ENCODE measurements at places on chromosomes 6 and 20.

DNA sequence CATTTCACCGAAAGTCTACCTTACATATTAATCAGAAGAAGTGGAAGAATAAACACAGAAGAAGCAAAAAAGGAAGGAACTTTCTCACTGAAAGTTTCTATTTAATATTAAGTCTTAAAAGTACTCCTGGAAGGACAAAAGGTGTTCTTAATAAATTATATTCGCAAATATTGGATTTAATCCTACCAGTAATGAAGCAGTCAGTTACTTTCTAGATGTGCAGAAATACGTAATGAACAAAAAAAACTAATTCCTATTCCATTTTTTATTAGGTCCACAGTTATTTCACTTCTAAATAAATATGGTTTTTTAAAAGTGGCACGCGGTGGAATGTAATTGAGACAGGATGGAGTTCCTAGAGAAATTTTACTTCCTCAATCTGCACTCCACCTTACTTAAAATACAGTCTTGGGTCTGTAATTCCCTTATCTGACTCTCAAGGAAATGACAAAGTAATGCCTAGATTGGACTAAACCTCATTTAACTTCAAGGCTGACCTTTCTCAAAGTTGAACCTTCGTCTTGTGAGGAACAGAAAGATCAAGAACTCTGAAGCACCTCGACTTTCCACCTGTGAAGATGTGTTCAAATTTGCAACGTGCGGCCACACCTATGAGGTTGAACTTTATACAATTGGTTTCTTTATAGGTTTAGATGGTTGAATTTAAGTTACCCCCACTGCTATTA is 1.1 kb upstream of the TRAM2 start:
- no peak for DNase-seq

GRCh38 chr20:37201827-37202162 is 22.4 kb upstream of the MROH8 start:
- DNase-seq: no peak

- DNase-seq: no peak
These were observed 101.8 kb downstream of the YTHDF1 start for GRCh38 chr20:63114006-63114692.

DNA sequence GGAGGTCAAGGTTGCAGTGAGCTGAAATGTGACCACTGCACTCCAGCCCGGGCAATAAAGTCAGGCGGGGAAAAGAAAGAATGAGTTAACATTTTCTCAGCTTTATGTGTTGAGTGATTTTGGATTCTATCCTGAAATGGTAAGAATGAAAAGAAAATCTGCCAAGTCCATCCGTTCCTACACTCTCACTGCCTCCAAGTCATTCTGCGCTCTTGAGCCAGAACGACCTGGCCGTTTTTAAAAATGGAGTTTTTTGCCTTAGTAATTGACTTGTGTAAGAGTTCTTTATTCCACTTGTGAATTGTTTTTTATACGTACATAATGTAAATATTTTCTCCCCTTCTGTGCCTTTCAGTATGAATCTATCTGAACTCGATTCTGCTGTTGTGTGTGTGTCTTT is 28.7 kb downstream of the DNAJC5 start:
- no peak for DNase-seq

- DNase-seq: no peak
These were observed 8.9 kb downstream of the KCNK15 start for GRCh38 chr20:44754554-44754953.

DNA sequence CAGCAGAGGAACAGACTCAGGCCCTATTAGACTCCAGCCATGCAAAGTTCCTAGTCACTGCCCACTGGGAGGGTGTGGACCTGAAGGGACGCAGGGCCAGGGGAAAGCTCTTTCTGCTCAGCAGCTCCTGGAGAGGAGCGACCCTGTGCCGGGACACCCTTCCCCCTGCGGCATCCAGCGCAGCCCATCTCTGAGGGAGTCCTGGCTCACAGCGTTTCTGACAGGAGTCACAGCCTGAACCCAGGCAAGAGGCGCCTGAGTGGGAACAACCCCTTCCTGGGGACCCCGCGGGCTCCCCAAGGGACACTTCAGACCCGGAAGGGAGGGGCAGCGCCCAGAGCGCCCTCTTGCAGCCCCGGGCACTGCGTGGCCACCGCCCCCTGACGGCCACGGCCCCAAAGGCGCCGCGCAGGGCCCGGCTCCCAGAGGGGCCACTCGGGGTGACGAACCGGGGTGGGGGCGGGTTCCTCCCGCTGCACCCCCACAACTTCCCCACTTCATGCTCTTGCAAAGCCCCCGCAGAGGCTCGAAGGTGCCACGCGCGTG is 862 bp downstream of the UCKL1 start:
- DNase-seq: peak; percentile 36

- no peak for DNase-seq
These were observed 7.1 kb downstream of the SPINT3 start for GRCh38 chr20:45508068-45508886.
